Activated T-helper 9 cell treated with anti-CD3 and anti-CD28 coated beads, Interleukin-2, amount 50 U/mL, for 16 hours (primary cell): ENCODE measurements at places on chromosomes 2 and 18.

GRCh38 chr2:196951973-196952372 lies 25.5 kb upstream of the PGAP1 start:
- DNase-seq: no peak

GRCh38 chr2:195521589-195521988 lies 135.4 kb upstream of the SLC39A10 start:
- no peak for DNase-seq

- DNase-seq: no peak
These were observed 134.1 kb upstream of the GLI2 start for GRCh38 chr2:120601566-120601965.

- DNase-seq: no peak
These were observed 42.0 kb upstream of the OTOS start for GRCh38 chr2:240182476-240182875.

- no peak for DNase-seq
These were observed 7.4 kb downstream of the RAPGEF4 start for GRCh38 chr2:172742931-172743540.

GRCh38 chr2:238638982-238639628 lies 208.8 kb upstream of the TWIST2 start:
- no peak for DNase-seq
